ENCODE measurements at places on chromosomes 6 and 20. TPM values are rescaled to one million over a fixed set of nuclear protein-coding genes. Genes with fewer than 3 reads are reported as not detected.

GRCh38 chr6:142867355-142867801 lies 77.6 kb downstream of the HIVEP2 start:
- DNase-seq = no peak

DNA sequence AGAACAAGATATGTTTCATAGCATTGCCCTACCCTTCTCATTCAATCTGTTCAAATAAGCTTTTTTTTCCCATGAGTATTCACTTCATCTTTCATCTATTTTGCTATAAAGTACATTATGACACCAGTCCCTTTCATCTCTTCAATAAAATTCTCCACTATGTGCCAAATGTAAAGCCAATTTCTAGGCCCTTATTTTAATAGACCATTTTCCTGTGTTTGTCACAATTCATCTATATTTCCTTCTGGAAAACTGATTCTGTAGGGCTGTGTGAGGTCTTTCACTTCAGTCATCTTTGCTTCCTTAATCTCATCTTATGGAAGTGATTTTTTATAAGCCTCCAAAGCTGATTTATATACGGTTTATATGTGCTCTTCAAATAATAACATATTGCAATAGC lies 992.4 kb upstream of the EYS start:
- DNase-seq = no peak

The DACT2 gene
- 7.4 TPM for total RNA-seq

DNA sequence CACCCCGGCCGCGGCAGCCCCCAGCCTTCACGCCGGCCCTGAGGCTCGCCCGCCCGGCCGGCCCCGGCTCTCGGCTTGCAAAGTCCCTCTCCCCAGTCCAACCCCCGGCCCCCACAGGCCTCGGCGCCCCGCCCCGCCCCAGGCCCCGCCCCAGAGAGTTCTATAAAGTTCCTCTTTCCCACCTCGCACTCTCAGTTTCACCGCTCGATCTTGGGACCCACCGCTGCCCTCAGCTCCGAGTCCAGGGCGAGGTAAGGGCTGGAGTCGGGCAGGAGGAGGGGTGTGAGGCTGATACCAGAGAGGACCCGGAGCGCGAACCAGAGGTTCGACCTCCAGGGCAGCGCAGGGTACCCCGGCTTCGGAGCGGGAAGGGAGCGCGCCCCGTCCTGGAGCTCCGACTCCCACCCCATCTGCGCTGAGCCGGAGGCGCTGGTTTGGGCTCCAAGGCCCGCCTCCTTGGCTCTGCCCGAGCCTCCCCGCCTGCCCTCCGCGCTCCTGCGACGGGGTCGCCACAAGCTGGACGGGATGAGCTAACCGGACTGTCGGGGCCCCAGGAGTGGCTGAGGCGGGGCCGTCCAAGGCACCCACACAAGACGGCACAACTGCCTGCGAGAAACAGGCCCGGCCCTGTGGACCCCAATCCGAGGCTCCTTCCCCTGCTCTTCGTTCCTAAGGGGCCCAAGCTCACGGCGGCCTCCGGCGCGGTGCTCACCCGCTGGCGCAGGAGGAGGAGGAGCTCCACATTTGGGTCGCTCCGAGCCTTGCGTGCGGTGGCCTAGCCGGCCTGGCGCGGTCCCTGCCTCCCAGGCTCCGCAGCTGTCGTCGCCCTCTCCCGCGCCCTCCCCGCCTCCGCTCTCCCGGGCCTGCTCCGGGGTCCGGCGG lies at the start of gene IRF4:
IRF4 (plus strand) TSS at position 194 of the 882 bp plus-strand sequence. CDS start 1,401 bp downstream, outside the sequence.
- DNase-seq = no peak

DNA sequence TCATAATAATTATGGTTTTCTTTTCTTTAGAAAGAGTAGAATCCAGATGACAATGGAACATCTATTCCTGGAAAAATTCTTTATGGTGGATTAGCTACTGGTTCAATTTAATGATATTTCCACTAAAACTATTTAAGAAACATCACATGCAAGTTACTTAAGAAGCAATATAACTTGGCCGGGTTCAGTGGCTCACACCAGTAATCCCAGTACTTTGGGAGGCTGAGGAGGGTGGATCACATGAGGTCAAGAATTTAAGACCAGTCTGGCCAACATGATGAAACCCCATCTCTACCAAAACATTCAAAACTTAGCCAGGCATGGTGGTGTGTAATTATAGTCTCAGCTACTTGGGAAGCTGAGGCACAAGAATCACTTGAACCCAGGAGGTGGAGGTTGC lies 65.9 kb upstream of the SMLR1 start:
- DNase-seq = no peak
